ENCODE measurements at places on chromosomes 13 and 19. TPM values are rescaled to one million over a fixed set of nuclear protein-coding genes. Genes with fewer than 3 reads are reported as not detected.

The CYP4F8 gene
- polyA plus RNA-seq, result not detected

GRCh38 chr13:30196025-30196424 lies 111.3 kb downstream of the KATNAL1 start:
- DNase-seq, result no peak

GRCh38 chr13:31032528-31033113 lies 100.2 kb downstream of the TEX26 start:
- DNase-seq, result no peak

GRCh38 chr19:6608940-6609339 lies 18.0 kb upstream of the CD70 start:
- DNase-seq, result no peak

GRCh38 chr13:66312312-66313087 lies 917.6 kb downstream of the PCDH9 start:
- peak; percentile 4 for DNase-seq

GRCh38 chr19:6125571-6125989 lies 9.9 kb upstream of the ACSBG2 start:
- DNase-seq, result peak; percentile 48

The ELSPBP1 gene
- polyA plus RNA-seq, result not detected

- no peak for DNase-seq
Observed at GRCh38 chr19:35760711-35761349, 2.9 kb downstream of the PROSER3 start.

The ZNF491 gene
- polyA plus RNA-seq, result 2.1 TPM

DNA sequence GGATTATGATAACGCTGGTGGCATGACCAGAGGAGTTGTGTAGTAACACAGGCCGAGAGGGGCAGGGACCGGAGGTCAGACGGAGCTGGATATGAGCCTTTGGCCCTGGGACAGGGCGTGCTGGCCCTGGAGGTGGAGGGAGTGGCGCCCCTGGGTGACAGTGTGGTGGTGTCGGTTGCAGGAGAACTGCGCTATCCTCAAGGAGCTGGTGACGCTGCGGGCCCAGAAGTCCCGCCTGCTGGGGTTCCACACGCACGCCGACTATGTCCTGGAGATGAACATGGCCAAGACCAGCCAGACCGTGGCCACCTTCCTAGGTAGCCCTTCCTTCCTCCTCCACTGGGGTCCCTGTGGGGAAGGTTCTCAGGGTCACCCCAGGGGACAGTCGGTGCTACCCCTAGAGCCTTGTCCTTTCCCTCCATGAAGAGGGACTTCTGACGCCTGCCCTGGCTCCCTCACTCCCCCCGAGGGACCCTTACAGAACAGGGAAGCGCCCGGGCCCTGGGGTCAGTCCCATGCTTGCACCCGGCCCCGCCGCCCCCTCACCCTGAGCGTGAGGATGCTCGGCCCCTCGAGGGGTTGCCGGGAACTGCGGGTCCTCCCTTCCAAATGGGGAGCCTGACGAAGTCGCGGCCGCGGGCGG lies 12.8 kb upstream of the ZNF554 start:
- DNase-seq, result no peak

Measured in AG04450 (cell line).